ENCODE measurements at places on chromosomes 12 and 14.

GRCh38 chr14:58327019-58327418, 28.7 kb downstream of the ARID4A start:
- no peak for DNase-seq

GRCh38 chr14:25537846-25538455, 488.0 kb upstream of the STXBP6 start:
- DNase-seq, result peak; percentile 13

DNA sequence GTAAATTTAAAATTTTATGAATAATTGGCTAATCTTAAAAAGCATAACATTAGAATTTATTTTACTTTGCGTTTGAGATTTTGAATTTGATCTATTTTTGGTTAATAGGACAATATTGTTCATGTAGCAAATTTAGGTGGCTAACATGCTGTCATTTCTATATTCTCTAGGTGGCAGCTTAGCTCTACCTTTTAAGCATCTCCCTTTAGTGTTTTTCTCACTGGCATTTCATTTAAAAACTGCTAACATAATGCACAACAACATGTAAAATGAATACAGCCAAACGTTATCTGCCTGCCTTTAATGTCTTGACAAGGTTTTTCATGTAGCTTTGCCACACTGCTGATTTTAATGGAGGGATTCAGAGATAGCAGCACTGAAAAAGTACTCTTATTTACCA, 272.4 kb upstream of the FBXO33 start:
- no peak for DNase-seq

DNA sequence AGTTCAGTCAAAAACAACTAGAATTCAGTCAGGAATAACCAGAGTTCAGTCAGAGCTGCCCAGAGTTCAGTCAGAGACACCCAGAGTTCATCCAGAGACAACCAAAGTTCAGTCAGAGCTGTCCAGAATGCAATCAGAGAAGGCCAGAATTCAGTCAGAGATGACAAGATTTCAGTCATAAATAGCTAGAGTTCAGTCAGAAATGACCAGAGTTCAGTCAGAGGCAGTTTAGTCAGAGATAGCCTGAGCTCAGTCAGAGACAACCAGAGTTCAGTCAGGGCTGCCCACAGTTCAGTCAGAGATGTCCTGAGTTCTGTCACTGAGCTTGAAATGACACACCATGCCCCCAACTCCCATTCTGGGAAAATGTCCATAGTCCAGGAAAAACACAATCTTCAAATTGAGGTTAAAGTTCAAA, 1102.8 kb downstream of the BCL11B start:
- no peak for DNase-seq

DNA sequence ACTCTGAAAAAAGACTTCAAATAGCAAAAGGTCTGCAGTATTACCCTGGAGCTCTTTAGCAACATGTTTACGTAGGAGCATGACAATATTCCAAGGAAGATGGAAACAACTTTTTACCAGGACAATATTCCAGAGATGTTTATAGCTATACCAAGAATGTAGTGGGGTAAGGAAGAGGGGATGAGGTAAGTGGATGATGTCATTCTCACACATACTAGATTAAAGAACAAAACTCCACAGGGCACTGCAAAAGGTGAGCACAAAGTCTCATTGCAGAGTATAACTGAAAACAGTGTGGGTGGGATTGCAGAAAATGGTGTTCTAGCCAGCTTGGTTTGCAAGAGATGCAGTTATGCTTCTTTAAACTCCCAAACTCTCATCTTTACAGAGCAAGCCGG, 8.4 kb downstream of the CMTM5 start:
- no peak for DNase-seq

- peak; percentile 78 for DNase-seq
These were observed 891.1 kb downstream of the TMEM121 start for GRCh38 chr14:106417224-106418049.

- DNase-seq, result no peak
These were observed 27.7 kb upstream of the HIGD1C start for GRCh38 chr12:50924439-50925341.

DNA sequence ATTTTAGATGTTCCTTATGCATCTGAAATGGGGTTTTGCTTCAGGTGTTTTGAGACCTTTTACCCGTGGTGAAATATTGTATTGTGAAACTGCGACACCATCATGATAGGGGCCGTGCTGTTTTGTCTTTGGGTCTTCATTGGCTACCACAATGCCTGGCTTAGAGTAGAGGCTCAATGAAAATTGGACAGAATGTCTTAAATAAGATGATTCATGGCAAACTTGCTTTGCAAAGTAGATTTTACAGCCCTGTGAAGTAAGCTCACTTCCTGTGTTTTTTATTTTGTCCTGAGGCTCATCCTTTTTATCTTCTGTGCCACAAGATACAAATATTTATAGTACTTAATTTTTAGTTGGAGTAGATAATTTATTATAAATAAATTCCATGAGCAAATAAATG, 111.3 kb upstream of the FRMD6 start:
- no peak for DNase-seq

GRCh38 chr14:35158951-35159653, 36.8 kb downstream of the PRORP start:
- no peak for DNase-seq

GRCh38 chr14:53108292-53109104, 44.6 kb downstream of the DDHD1 start:
- no peak for DNase-seq

DNA sequence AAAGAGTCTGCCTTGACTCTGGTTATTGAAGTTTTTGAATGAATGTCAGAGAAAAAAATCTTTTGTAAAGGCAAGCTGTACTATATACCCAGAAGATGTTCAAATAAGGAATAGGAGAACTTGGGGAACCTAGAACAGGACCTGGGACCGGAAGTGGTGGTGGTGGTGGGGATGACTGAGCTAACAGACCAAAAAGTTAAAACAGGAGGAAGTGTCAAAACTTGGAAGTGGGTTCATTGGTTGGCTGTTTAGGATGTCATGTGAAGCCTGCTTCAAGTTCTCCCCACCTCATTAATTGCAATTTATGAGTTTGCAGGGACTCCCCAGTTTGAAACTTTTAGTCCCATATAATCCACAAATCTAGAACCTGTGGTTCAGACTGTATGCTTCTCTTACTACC, 26.2 kb downstream of the PLXNC1 start:
- DNase-seq, result no peak

- DNase-seq, result no peak
These were observed 5.6 kb upstream of the ADGRD1 start for GRCh38 chr12:130948136-130948535.

DNA sequence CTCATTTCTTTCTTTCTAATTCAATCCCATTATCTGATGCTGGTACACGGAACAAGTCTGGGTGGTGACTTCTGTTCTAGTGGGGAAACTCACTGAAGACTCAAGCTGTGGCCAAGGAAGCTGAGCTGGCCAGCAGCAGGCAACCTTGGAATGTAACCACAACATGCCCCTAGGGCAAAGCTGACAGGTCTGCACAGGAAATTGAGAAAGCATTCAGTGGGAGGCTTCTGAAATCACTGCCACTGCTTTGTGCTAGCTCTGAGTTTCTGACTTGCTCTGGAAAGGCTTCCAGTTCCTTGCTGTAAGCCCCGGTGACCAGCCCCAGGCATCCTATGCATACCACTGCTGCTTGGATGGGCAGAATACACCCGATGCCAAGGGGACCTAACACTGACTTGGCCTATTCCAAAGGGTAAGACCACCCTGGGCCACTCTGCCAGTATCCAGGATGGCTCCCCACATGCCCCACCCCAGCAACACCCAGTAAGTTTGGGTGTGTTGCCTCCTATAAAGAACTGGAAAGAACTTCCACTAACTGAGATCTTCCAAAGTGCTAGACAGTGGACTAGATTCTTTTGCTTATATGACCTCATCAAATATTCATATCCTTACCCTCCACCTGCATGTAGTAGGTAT, 84.5 kb upstream of the CDKN3 start:
- no peak for DNase-seq

DNA sequence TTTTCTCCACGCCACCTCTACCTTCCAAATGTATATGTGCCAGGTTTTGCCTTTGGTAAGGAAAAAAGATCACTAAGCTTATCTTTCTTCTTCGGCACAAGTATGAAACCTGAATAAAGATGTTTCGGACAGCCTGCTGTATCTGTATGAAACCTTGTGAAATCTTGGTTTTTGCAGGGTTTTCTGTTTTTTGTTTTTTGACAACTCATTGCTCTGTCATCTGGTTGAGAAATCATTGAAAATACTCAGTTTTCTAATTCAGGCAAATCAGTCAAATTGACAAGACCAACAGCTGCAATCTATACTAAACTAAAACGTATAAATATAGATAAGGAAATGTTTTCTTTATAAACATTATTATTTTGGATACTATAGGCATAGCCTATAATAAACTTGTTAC, 63.1 kb upstream of the FGD4 start:
- no peak for DNase-seq

- peak; percentile 28 for DNase-seq
These were observed 214.5 kb downstream of the PAH start for GRCh38 chr12:102702447-102703114.

DNA sequence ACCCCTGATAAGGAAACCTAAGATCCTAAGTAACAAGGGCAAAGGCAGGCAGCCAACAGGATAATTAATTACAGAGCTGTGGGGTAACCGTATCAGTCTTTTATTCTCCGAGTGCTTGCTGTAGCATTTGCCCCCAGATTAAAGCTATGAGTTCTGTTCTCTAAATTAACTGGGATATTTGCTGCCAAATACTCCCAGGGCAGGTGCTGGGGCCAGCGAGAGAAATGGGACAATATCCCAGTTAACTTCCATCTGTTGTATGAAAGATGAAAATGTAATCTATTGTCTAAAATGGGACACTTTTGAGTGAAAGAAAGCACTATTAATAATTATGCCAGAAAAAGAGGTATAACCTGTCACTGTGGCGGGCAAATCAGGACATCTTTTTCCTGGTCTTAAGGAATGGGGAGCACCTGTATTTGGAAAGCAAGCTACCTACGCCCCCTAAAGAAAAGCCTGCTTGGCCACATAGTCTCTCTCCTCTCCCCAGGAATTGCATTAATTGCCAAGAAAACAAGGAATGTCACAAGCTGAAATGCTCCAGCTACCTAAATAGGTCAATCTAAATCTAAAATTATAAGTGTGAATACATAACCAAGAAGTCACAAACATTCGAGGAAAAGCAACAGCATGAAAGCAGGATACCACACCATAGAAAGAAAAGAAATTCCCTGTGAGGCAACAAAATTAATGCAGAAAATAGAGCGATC, 26.7 kb upstream of the CFAP54 start:
- DNase-seq, result no peak

GRCh38 chr14:34043627-34044372, 92.9 kb upstream of the EGLN3 start:
- DNase-seq, result no peak

- no peak for DNase-seq
These were observed 319.2 kb upstream of the DDHD1 start for GRCh38 chr14:53472306-53472705.

DNA sequence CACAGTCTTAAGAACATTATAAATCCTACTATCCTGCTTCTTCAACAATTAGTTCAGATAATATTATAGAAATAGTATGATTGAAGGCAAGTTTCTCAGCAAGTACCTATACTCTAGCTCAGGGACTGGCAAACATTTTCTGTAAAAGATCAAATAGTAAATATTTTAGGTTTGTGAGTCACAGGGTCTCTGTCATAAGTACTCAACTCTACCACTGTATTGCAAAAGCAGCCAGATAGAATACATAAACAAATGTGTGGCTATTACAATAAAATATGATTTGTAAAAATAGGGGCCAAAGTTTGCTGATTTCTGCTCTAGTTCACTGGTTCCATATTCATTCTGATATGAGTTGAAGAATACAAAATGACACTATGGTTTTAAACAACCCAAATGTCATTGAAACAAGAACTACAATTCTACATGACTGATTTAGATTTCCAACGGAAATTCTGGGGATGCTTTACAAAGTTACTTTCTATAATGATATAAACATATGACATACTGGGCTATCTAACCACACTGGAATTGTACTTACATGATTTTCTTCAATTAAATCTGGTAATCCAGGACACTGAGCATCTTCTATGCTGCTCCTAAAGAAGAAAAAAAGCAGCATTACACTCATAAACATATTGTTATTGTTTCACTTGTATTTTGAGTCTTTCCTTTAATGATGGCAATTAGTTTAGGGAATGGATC, 23.2 kb downstream of the LGALS3 start:
- DNase-seq, result no peak

DNA sequence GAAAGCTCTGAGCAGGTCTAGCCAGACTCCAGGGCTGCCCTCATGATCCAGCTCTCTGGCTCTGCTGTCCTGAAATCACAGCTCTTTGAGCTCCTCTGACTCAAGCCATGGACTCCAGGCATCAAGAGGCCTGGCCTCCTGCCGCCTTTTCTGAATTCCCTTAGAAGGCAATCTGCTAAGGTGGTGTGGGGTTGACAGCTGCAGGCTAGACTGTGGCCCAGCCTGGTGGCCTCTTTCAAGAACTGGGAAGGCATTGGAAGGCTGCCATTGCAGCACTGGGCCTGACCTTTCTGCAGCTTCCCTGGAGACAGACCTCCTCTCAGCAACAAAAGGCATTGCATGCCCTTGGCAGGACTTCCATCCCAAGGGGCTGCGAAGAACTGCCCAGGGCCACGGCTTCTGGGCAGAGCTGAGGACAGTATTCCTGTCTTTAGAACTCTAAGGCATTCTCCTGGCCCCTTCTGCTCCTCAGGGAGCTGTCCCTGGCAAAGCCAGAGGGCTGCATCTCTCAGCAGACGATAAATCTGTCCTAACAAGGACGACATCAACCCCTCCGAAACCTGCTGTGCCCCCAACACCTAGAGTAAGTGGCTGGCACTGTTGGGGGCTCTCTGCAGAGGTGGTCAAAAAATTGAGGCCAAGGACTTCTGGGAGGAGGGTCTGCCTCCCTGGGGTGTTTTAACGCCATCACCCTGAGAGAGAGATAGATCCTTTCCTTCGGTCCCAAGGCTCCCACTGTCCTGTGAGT, 115.6 kb downstream of the RBM19 start:
- DNase-seq, result no peak

DNA sequence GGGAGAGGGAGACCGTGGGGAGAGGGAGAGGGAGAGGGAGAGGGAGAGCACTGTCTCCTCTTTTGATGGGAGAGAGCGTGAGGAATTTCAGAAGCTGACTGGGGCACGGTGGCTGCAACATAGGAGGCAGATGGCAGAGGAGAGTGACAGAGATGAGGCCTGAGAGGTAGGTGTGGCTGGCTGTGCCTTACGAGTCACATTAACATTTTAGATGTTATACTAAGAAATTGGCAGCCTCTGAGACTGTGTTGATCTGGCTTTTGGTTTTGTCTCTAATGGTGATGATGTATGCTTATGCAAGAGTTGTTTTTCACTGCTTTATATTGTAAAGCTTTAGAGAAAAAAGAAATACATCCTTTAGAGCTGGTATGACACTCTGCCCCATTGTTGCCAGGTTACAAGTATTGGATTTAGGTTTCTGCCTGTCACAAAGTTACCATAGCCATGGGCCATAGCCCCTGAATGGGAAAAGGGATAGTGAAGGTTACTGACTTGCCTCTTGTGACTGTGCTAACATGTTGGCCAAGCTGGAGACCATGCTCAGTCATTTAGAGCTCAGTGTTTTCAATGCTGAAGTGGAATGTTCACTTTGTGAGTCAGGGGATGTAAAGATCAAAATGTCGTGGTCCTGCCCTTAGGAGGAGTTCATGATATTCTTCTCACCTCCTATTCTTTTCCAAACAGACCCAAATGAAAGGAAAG, 186.2 kb downstream of the SYNE2 start:
- no peak for DNase-seq

Measured in NCI-H1930 (cell line).